HCT116 (cell line): ENCODE measurements at places on chromosomes 1 and 21. TPM values are rescaled to one million over a fixed set of nuclear protein-coding genes. Genes with fewer than 3 reads are reported as not detected.

Gene SLAMF1
- 0.30 TPM for total RNA-seq

DNA sequence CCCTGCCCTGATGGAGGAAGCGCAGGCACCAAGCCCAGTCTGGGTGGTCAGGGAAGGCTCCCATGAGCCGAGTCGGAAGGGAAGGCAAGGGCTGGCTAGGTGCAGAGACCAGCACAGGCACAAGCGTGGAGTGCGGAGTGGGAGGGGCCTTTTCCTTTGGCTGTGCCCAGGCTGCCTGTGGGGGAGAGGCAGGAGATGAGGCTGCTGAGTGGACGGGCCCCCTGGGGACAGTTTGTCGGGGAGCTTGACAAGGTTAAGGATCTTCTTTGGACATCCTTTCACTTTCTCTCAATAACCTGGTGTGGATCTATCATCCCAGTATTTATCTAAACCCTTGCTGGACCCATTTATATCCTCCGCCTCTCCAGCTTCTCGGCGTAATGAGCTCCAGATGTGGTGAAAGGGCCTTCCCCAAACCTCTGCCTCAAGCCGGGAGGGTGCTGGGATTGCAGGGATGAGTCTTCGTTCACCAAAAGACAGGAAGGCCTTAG, 42.9 kb downstream of the EPHB2 start:
- no peak for DNase-seq

DNA sequence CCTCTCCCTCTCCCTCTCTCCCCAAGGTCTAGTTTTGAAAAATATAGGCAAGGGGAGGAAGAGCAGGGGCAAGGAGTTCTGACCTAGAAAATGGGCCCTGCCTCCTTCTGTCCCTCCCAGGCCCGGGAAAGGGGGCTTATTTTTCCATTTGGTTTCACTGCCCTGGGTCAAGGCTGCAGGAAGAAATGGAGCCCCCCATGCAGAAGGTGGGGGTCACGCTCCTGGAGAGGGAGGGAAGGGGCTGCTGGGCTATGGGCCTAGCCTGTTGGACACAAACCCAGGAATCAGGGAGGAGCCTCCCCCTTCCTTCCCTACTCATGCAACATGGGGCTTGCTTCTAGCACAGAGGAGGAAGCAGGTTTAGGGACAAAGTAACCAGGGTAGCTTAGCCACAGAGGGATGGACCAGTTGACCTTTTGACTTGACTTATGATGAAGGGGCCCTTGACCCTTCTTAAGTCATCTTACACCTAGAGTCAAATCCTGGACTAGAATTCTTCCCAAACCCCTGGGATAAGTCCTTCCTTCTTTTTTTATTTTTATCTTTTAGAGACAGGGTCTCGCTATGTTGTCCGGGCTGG, 70.4 kb upstream of the SSBP3 start:
- DNase-seq = no peak

GRCh38 chr1:245549996-245550719, 395.4 kb downstream of the KIF26B start:
- DNase-seq = no peak

GRCh38 chr1:61742620-61743430, 545 bp downstream of the PATJ start:
- DNase-seq = no peak

DNA sequence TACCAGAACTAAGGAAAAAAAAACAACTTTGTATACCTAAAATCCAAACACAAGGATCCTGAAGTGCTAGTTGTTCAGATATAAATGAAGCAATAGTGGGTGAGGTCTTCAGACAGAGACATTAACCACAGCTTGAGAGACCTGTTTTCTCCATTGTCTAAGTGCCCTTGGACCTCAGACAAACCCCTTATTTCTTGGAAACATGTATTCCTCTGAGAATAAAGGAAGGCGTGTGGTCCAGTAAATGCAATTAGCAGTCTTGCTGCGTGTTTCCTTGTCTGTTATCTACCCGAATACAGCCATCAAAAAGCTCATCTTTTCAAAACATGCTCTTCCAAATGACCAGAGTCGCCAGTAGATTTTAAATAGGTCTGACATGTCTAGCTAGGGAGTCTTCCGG, 291.1 kb upstream of the NFIA start:
- DNase-seq = no peak

DNA sequence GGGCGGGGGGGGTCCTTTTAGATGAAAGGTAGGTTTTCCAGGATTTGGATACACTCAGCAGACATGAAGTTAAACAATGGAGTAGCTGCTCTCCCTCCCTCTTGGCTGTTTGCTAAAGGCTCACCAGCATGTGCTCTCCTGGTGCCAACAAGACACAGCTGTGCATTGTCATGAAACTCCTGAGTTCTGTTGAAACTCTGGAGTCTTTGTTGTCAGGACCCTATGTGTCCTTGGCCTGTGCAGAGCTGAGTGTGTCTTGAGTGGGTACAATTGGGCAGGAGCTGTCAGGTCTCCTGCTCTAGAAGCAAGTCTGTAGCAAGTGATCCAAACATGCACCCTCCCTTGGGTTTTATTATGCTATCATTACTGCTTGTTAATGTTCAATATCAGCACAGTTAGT, 12.7 kb downstream of the TBX19 start:
- DNase-seq = no peak

Gene ZBTB8A
- 9.7 TPM for total RNA-seq

- no peak for DNase-seq
Measured at GRCh38 chr1:181018901-181019681, 3.6 kb downstream of the STX6 start.

Gene ARHGEF19
- total RNA-seq = 59.7 TPM

GRCh38 chr1:150173141-150173585, 23.4 kb downstream of the PLEKHO1 start:
- DNase-seq = no peak

Gene CFAP45
- 0.59 TPM for total RNA-seq

Gene CXADR
- 21.6 TPM for total RNA-seq

Gene LEFTY1
- 0.64 TPM for total RNA-seq

GRCh38 chr1:54996359-54996868, 2.3 kb upstream of the BSND start:
- peak; percentile 58 for DNase-seq

Gene SHE
- not detected for total RNA-seq

- DNase-seq = no peak
Measured at GRCh38 chr1:155320661-155321617, at the start of gene RUSC1. Gene RUSC1, plus strand, starts transcription at chr1:155320894. Its CDS starts 880 bp downstream, at chr1:155321774.

DNA sequence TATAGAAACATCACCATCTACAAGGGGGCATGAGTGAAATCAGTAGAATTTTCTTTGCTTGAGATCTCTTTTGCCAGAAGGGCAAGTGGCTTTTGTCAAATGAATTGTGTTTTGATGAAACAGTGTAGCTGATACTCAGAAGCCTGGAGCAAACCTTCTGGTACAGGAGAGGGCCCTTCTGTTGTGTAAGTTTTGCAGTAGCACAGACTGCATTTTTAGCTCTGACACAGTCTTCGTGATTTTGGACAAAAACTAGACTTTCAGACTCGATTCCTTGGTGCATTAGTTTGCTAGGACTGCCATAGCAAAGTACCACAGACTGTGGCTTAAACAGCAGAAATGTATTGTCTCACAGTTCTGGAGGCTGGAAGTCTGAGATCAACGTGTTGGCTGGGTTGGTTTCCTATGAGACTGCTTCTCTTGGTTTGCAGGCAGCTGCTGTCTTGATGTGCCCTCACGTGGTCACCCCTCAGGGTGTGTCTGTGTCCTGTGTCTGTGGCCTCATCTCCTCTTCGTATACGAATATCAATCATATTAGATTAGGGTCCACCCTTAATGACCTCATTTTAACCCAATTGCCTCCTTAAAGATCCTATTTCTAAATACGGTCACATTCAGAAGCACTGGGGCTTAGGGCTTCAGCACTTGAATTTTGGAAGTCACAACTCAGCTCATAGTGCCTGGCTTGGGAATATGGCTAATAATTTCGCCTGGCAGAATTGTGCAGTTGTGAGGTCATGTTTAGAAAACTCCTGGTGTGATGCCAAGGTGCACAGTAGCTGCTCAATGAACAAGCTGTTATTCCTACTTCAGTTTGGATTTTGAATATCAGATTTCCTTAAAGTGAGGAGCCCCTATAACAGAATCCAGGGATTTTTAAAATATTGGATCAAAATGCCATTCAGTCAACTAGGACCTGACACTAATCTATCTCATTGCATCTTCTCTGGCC, 21.2 kb upstream of the DISC1 start:
- DNase-seq = no peak

DNA sequence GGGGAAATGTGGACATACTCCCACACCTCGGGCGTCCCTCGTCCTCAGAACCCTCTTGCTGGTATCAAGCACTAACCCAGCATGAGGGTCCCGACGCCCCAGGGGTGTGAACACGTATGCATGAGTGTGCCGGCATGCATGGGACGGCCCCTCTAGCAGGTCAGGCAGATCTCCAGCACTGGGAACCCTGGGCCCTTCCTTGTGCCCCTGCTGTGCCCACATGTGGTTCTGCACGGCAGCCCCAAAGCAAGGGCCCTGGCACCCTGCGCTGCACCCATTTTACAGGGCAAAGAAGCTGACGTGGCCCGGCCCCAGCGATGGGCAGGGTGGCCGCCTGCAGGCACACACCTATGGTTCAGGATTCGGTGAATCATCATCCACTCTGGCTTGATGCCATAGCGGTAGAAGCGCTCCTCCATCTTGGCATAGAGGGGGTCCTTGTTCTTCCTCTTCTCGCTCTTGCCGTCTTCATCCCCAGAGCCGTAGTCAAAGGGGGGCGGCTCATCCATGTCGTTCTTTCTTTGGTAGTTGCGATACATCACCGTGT, 34.2 kb downstream of the CHD5 start:
- no peak for DNase-seq

Gene NPHS2
- total RNA-seq = not detected

Gene OR10J1
- total RNA-seq = not detected

DNA sequence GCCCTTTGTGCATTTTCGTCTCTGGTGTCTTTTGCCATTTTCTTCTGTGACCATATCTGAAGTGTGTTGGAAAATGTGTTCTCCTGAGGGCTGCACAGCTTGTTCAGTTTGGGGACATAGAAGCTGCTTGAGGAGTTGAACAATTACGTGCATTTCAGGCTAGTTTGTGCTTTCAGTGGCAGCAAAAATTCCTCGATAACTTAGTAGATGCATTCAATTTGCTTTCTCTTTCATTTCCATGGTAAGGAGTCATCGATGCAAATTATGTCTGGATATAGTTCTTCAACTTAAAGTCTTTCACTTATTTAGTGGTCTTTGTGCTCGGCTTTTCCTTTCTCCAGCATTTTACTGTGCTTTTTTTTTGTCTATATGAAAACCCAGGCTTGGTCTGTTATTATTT, 441.5 kb downstream of the PLA2G4A start:
- DNase-seq = no peak
